ENCODE measurements at places on chromosomes 3 and 15.

GRCh38 chr15:60115579-60116380, 111.7 kb downstream of the FOXB1 start:
- peaks cover 4% of the 10 kb centered on the region for H3K27me3 ChIP-seq
- H3K27ac ChIP-seq: peak overlapping the region; percentile 16
- no peak for DNase-seq
- peaks cover 37% of the 10 kb centered on the region for H3K4me1 ChIP-seq
- H3K4me3 ChIP-seq: no peak overlapping the region
- H3K36me3 ChIP-seq: no peaks in the 10 kb centered on the region

- no peak for DNase-seq
- no peaks in the 10 kb centered on the region for H3K36me3 ChIP-seq
- H3K27me3 ChIP-seq: no peaks in the 10 kb centered on the region
- H3K4me3 ChIP-seq: no peak overlapping the region
- no peak overlapping the region for H3K27ac ChIP-seq
- no peaks in the 10 kb centered on the region for H3K4me1 ChIP-seq
These were observed 67.9 kb downstream of the FEM1B start for GRCh38 chr15:68345481-68345880.

GRCh38 chr3:133461291-133461690, 61.4 kb downstream of the BFSP2 start:
- H3K27ac ChIP-seq: no peak overlapping the region
- no peaks in the 10 kb centered on the region for H3K27me3 ChIP-seq
- DNase-seq: no peak
- no peaks in the 10 kb centered on the region for H3K36me3 ChIP-seq
- H3K4me1 ChIP-seq: peaks cover 42% of the 10 kb centered on the region
- no peak overlapping the region for H3K4me3 ChIP-seq

GRCh38 chr3:184786280-184786941, 25.6 kb upstream of the VPS8 start:
- H3K4me3 ChIP-seq: no peak overlapping the region
- no peaks in the 10 kb centered on the region for H3K36me3 ChIP-seq
- H3K4me1 ChIP-seq: peaks cover 26% of the 10 kb centered on the region
- no peak overlapping the region for H3K27ac ChIP-seq

DNA sequence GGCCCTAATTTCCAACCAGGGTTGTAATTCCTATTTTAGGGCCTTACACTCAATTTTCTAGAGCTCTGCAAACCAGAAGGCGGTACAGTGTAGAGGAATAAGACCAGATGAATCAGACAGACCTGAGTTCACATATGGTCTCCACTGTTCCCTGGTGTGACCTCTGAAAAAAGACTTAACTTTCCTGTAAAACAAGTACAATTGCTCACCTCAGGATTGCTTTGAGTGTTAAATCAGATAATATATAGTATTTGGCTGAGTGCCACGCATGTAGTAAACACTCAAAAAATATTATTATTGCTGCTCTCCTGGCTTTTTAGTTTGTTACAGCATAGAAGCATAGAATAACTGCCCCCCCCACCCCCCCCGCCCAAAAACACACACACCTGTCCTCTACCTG, 51.0 kb upstream of the STT3B start:
- DNase-seq: no peak
- no peak overlapping the region for H3K27ac ChIP-seq
- H3K4me1 ChIP-seq: no peaks in the 10 kb centered on the region
- no peaks in the 10 kb centered on the region for H3K27me3 ChIP-seq
- H3K36me3 ChIP-seq: no peaks in the 10 kb centered on the region

- no peak for DNase-seq
These were observed 4.1 kb upstream of the APOD start for GRCh38 chr3:195587824-195588223.

- DNase-seq: no peak
- H3K4me3 ChIP-seq: no peak overlapping the region
These were observed 240.7 kb upstream of the DNAJC19 start for GRCh38 chr3:181230258-181230657.

Measured in activated T-cell treated with anti-CD3 and anti-CD28 coated beads, Interleukin-2, amount 50 U/mL, for 24 hours (primary cell).